Stimulated activated CD8-positive, alpha-beta memory T cell treated with anti-CD3 and anti-CD28 coated beads, Interleukin-7, amount 100 ng/mL, for 1 hour (primary cell): ENCODE measurements at places on chromosomes 4 and X.

DNA sequence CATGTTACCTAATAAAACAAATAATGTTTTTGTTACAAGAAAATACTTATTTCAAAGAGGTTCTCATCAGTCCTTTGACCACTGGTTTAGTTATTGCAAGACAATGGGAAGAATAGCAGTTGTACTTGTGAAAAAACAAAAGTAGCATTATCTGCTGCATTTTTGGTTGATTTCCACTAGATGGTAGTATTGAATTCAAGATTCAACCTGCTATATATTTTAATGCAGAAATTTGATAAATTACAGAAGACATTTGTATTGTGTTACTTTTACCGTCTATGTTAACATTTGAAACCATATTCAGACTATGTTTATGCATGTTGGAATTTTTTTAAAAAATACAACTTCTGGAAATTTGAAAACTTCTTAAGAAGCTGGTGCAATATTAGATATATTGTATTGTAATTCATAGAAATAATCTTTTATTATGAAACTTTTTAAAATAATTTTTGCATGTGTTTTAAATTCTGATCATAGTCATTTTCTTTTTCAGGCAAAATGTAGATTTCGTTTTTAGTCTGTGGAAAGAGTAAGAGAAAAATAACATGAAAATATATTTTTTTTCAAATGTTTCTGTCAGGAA lies 56.4 kb downstream of the SPCS3 start:
- DNase-seq, result no peak

- DNase-seq, result no peak
Observed at GRCh38 chr4:54607521-54607920, 50.2 kb upstream of the KIT start.

DNA sequence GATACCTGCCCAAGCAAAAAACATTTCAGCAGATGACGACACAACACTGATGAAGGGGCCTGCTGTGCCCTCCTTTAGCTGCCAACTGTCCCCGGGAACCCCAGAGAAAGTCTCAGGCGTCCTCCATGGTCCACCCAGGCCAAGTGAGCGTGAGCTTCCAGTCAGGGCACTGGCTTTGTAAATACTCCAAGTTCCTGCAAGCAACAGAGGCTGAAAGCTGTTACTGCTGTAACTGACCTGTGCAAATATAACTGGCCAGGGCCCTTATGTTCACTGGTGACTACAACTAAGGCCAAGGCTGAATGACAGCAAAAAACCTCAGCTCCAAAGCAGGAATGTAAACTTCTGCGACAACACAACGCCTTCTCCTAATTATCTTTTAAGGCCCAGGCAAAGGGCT lies 8.2 kb downstream of the WDR1 start:
- no peak for DNase-seq

DNA sequence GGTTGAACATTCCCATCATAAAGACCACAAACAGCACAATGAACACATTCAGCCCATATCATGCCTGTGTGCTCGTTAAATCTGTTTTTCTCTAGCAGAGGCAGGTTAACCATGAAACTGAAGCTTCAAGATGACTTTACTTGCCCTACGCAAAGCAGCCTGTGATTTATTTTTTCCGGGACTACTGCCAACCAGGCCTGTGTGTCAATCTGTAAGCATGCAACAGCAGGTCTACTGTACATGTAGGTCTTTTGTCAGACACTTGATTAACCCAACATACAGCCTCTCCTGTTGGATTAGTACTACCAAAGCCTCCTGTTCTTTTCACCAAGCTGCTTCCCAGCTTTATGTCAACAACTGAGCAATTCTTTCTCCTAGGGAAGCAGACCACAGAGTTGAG lies 85.5 kb upstream of the ACSL1 start:
- DNase-seq, result no peak

DNA sequence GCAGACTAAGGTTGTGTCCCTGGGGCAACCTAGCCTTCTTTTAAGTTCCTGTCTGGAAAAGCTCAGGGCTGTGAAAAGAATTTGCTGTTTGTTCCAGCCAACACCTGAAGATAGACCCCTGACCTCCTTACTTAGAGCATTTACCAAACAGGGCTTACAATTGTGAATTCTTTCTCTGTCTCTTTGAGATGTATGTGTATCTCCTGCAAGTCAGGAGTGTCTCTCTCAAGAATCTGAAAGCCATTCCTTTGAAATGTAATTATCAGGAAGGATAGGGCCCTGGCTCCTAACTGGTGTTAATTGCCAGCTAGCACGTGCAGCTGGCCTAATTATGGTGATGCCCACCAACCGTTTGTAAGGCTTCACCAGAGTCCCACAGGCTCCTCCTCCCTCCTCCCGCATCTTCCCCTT lies 18.2 kb downstream of the CCNG2 start:
- no peak for DNase-seq

- DNase-seq, result no peak
Observed at GRCh38 chr4:106425576-106425975, 57.0 kb upstream of the GIMD1 start.

DNA sequence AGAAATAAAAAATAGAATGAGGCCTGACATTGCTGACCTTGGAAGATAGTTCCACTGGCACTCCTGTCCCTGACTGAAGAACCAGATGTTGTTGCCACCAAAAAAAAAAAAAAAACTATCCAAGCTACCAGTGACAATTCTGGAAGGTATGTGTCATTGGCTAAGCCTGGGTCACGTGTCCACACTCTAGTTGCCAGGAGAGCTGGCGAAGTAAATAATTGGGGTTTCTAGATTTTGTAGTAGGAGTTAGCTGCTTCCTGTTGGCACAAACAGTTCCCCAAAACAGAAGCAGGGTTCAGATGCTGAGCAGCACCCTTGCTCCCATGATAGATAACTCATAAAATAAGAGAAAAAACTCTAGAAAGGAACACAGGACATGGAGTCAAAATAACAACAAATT lies 20.5 kb downstream of the MND1 start:
- no peak for DNase-seq

- no peak for DNase-seq
Observed at GRCh38 chr4:159463235-159463634, 360.4 kb downstream of the RAPGEF2 start.

GRCh38 chrX:18971506-18971905 lies 12.4 kb downstream of the PHKA2 start:
- DNase-seq, result no peak

- DNase-seq, result no peak
Observed at GRCh38 chrX:41906515-41907187, 16.7 kb downstream of the CASK start.

DNA sequence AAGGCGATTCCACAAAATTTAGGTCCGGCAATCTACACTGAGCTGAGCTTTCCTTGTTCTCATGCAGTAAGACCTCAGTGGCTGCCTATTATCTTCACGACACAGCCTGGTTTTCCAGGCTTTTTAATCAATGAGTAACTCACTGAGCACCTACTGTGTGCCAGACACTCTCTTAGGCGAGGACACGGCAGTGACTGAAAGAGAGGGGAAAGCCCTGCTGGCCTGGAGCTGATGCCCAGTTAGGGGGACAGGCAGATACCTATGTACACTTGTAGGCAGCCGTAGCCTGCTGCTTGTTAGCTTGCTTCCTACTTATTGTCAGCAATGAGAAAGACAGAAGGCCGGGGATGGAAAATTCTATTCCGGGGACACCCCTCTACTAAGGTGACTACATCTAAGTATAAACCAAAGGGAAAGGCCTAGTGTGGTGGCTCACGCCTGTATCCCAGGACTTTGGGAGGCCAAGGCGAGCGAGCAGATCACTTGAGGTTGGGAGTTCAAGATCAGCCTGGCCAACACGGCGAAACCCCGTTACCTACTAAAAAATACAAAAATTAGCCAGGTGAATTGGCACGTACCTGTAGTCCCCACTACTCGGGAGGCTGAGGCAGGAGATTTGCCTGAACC lies 3.8 kb downstream of the WDR1 start:
- DNase-seq, result no peak
